ENCODE measurements at places on chromosomes 3 and 15. TPM values are rescaled to one million over a fixed set of nuclear protein-coding genes. Genes with fewer than 3 reads are reported as not detected.

The UROC1 gene
- not detected for total RNA-seq

- no peak for DNase-seq
Observed at GRCh38 chr3:39275052-39275451, 4.8 kb downstream of the CX3CR1 start.

DNA sequence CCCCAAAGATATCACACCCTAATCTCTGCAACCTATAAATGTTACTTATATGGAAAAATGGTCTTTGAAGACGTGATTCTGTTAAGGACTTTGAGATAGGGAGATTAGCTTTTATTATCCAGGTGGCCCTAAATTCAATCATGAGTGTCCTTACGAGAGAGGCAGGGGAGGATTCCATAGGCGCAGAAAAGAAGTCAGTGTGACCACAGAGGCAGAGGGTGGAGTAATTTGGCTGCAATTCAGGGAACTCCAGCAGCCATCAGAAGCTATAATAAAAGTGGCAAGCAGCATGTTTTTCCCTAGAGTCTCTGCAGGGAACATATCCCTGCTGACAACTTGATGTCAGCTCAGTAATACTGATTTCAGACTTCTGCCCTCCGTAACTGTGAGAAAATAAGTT is 315.2 kb upstream of the ROBO2 start:
- DNase-seq, result no peak

The ZDHHC23 gene
- 10.5 TPM for total RNA-seq

GRCh38 chr3:111577798-111578685 is 17.1 kb downstream of the ZBED2 start:
- peak; percentile 16 for DNase-seq

The IGSF11 gene
- 0.13 TPM for total RNA-seq
